ENCODE measurements at places on chromosomes 7 and 10.

GRCh38 chr7:90720984-90721760 lies 125.1 kb downstream of the CDK14 start:
- DNase-seq = no peak

GRCh38 chr10:58932577-58933314 lies 243.7 kb upstream of the PHYHIPL start:
- DNase-seq = no peak

DNA sequence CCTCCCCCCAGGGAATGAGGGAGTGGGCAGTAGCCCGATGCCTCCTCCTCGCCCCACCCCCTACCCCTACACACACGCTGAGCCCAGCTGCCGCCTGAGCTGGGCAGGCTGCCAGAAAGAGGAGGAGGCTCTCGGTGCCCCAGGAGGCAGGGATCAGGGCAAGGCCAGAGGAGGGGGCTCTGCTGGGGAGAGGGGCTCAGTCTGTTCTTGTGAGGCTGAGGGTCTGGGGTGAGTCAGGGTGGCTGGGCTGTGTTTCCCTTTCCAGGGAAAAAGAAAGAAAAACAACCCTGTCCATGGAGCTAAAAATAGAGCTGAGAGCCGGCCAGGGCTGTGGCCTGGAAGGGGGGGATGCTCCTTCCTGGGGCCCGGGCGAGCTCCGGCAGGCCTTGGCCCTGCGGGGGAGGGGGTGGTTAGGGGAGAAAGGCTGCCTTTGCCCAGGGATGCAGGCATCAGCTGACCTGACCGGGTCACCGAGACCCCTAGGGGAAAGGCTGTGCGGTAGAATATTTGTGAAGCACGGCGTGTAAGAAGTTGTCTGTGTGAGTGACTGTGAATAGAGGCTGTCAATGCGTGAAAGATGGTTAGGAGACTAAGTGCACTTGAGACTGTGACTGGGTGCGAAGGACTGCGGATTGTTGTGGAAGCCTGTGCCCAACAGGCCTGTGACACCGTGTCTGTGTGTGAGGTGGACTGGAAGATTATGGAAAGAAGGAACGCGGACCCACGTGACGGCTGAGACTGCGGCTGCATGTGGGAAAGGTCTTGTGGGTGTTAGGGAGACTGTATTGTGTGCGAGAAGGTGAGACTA lies 1.2 kb upstream of the LZTS2 start:
- DNase-seq = peak; percentile 28

- no peak for DNase-seq
These were observed 727.9 kb upstream of the KCND2 start for GRCh38 chr7:119545118-119545517.

DNA sequence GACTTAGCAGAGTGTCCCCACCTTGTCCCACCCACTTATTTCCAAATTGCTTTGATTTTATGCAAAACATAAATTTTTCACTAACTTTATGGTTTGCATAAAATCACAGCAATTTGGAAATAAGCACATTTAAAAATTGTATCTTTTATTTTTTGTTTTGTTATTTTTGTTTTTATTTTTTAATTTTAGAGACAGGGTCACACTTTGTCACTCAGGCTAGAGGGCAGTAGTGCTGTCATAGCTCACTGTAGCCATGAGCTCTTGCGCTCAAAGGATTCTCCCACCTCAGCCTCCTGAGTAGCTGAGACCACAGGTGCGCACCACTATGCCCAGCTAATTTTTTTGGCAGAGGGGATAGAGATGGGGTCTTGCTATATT lies 43.2 kb downstream of the APBB1IP start:
- no peak for DNase-seq

DNA sequence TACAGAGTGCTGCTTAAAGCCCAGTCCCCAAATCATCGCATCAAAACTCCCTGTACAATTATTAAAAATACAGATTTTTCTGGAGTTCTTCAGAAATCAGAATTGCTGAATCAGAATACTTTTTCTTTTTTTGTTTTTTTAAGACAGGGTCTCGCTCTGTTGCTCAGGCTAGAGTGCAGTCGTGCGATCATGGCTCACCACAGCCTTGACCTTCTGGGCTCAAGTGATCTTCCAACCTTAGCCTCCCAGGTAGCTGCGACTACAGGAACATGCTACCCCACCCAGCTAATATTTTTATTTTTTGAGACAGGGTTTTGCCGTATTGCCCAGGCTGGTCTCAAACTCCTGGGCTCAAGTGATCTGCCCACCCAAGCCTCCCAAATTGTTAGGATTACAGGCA lies 3.9 kb downstream of the BBIP1 start:
- no peak for DNase-seq
